ENCODE measurements at places on chromosomes 16 and 17.

GRCh38 chr16:13611596-13611995, 308.4 kb upstream of the ERCC4 start:
- no peak for DNase-seq

GRCh38 chr17:79400989-79401703, 209.7 kb downstream of the RBFOX3 start:
- peak; percentile 90 for DNase-seq

GRCh38 chr17:68522266-68522665, 10.0 kb downstream of the PRKAR1A start:
- DNase-seq: no peak

DNA sequence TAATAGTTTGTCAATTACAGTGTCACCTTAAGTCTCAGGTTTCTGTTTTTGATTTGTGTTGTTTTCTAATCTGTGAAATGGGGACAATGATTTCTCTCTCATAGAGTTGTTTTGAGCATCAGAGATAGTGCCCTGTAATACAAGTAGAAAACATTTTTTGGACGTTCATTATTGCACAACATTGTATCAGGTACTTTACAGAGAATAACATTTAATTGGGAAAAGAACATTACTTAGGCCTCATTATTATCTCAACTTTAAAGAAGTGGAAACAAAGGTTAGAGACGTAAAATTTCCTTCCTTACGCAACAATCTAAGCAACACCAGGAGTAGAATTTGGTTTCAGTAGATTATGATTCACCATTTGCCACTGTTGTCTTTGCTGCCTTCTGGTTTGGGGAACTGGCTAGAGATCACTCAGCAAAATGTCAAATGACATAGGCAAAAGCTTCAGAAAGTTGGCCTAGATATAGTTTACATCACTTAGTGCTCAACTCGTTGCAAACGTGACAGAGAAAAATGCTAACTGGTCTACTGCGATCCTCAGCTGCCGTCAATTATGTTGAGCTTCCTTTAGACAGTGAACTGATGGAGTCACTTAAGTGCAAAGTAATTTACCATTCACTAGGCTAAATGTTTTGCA, 1026.8 kb downstream of the CDH11 start:
- no peak for DNase-seq

GRCh38 chr17:48571826-48572417, 6.2 kb downstream of the HOXB4 start:
- DNase-seq: no peak

- no peak for DNase-seq
These were observed 118.3 kb downstream of the BANP start for GRCh38 chr16:88069397-88070168.

- no peak for DNase-seq
These were observed 70.3 kb downstream of the NFATC3 start for GRCh38 chr16:68155425-68155824.

- DNase-seq: peak; percentile 24
These were observed 588 bp downstream of the METTL16 start for GRCh38 chr17:2511138-2511461.

- no peak for DNase-seq
These were observed 146.6 kb downstream of the USP22 start for GRCh38 chr17:20896153-20896649.

DNA sequence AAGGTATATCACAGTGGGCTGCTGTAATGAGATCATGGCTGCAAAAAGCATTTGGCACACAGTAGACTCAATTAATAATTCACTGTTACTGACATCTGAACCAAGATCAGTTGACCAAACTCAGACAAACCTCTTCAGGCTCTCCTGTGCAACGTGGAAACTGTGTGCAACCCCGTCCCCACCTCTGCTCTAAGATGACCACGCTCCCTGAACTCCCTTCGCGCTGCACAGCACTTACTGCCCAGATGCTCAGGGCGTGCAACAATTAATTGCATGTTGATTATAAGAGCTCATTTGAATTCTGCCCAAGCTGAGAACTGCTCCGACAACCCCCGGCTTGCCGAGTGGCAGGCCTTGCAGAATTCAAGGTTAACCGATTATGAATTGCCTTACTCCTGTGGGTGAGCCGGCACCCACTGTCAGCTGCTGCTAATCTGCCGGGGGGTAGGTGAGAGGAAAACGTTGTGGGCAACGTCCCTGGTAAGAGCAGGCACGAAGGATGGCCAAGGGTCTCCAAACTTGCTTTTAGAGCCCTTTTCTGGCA, 1.3 kb upstream of the GSG1L start:
- DNase-seq: no peak

- no peak for DNase-seq
These were observed 419.1 kb downstream of the NPIPA8 start for GRCh38 chr16:17917316-17918019.

DNA sequence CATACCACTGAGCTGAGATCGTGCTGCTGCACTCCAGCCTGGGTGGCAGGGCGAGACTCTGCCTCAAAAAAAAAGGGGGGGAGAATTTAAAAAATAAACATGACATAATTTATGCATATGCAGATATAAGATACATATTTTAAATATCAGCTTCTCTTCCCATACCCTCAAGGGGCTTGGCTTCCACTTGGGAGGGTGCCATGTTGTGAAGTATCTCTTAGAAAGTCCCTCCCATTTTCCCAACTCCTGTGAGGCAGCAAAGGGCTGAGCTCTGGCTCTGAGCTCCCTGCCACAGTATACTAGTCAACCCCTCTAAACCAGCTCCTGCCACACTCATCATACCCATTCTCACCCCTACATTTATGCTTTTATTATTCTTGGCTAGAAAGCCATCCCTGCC, 39.4 kb downstream of the MYH11 start:
- no peak for DNase-seq

DNA sequence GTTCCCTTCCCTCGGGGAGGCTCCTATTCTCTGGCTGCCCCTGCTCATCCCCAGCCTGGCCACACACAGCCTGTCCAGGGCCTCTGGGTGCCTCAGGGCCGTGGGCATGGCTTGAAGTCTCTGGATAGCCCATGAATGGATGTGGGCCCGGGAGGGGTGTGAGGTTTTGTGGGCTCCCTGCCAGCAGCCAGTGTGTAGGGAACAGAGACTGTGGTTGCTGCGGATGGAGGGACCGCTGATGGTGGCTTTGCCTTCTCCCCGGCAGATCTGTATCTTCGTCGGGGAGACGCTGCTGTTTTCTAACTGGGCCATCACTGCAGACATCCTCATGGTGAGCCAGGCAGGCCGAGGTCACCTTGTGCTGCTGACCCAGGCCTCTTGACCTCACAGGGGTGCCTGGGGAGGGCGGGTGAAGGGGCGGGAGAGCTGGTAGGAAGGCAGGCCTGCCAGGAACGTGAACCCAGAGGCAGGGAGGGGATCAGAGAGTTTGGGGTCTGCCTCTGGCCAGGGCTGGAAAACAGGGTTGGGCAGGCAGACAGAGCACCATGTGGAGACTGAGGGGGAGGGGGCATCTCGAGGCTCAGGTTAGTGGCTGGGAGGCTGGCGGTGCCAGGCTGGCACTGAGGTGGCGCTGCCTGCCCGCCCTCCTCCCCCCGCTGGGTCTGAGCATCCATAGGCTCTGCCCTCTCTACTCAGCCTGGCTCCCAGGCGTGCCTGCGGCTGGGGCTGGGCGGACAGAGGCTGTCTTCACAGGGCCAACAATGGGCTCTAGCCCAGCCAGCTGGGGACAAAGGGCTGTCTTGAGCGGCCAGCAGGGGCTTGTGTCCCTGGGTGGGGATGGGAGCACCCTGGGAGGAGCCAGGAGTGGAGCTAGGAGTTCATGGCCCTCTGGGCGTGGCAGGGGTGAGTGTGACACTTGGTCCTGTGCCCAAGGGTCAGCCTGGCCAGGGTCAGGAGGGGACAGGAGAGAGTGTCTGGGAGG, 21.4 kb downstream of the MYBBP1A start:
- no peak for DNase-seq

GRCh38 chr16:79001156-79001967, 599.2 kb downstream of the MAF start:
- no peak for DNase-seq

- no peak for DNase-seq
These were observed 46.2 kb downstream of the HSD17B2 start for GRCh38 chr16:82081264-82081663.

- DNase-seq: no peak
These were observed 931.4 kb upstream of the CDH8 start for GRCh38 chr16:62967611-62968010.

- DNase-seq: peak; percentile 68
These were observed 879 bp downstream of the SOCS1 start for GRCh38 chr16:11254913-11255736.

DNA sequence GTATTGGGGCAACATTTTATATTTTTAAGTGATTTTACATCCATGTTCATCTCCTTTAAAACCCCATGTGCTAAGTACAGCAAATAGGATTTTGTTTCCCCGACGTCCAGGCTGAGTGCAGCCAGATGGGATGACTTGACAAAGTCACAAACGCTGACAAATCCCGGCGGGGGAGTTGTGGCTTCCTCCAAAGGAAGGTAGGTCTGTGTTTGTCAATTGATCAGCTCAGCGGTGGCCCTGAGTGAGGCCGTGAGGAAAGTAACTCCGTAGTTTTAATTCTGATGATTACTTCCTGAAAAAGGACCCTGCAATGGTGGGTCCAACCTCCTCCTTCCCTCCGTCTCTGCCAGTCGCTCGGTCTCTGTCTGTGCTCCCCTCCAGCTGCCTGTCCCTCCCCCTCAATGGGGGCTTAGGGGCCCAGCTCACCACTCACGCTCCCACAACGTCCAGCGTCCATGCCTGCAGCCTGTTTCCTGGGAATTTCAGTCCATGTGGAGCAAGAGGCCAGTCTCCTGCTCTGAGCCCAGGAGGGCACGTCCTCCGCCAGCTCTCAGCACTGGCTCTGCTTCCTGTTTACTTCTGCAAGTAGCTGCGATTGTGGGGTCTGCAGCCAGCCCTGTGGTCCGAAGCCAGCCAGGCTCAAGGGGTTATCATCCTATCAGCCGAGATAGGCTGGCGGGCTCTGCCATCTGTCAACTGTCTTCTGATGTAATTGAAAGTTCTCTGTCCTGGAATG, 209.4 kb upstream of the FOXF1 start:
- DNase-seq: peak; percentile 52

DNA sequence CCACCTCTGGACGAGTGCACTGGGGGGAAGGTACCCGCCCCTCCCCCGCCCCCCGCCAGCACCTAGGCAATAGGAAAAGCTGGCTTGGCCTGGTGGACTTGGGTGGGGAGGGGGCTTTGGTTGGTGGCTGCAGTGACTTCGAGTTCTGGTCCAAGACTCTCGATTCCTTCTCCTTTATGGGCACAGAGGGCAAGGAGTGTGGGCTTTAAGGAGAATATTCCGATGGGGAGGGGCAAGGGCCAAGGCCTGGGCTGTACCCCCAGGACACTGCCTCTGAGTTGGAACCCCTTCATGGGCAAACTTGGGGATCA, 409 bp downstream of the ACSF2 start:
- no peak for DNase-seq

DNA sequence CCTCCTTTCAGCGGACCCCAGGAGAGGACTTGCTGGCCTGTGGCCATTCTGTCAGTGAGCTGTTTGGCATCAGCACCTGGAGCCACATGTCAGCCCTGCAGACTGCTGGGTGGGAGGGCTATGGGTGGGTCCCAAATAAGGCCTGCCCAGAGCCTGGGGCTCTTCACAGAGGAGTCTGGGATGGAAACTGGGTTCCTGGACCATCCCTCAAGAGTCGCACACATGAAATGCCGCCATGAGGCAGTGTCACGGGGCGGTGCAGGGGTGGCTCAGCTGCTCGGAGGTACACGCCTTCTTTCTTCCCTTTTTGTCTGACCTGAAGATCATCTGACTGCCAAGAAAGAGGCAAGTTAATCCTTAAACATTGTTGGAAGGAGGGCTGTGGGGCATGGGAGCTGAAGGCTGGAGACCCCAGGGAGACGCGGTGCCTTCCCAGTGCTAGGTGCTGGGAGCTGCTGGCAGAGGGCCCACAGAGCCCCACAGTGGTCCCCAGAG, 14.8 kb downstream of the MPRIP start:
- no peak for DNase-seq

GRCh38 chr16:27867122-27868110, 196.1 kb downstream of the GSG1L start:
- peak; percentile 88 for DNase-seq

GRCh38 chr16:26857371-26857770, 209.4 kb upstream of the C16orf82 start:
- no peak for DNase-seq

DNA sequence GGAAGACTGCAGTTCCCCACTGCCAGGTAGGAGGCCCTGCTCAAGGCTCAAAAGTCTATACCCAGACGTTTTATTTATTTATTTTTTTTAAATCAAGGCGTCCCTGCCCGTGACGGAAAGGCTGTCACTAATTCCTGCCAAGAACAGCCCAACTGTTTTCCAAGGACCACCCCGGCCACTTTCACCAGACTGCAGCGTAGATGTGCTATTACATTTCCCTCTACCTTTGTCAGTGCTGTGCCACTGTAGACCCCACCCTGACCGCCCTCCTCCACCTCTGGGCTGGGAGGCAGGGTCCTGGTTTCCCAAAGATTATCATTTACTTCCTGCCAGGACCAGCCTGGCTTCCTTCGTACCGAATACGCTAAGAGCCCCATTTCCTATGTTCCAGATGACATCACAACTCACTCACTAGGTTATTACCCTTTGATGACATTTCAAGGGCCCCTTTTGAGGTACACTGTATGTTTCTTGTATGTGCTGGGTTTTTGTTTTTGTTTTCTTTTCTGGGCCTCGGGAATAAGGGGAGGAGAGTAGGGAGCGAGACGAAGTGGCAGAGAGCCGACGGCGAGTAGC, 6.3 kb upstream of the RNF227 start:
- DNase-seq: no peak

- no peak for DNase-seq
These were observed 10.3 kb upstream of the NFAT5 start for GRCh38 chr16:69555437-69555836.

DNA sequence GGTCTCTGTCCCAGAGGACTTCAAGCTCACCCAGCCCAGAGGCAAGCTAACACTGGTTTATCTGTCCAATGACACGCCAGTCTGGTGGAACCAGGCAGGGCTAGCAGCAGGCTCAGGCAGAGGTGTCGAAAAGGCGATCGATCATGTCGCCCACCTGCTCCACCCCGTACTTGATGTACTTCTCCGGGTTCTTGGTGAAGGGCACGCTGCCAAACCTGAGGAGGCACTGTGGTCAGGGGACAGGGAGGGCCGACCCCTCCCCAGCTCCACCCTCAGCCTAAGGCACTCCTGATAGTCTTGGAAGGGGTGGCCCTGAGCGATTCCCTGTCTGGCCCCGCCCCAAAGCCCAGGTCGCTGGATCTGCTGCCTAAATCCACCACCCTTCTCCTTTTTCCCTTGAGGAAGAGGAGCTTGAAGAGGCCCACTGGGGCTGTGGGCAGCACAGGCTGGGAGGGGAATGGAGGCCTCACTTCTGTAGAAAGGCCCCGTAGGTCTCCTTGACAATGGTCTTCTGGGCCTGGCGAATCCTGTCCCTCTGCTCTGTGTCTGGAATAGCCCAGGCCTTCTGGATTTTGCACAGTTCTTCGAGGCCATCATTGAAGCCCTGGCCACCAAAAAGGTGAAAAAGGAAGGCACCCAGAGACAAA, 4.7 kb downstream of the ZACN start:
- DNase-seq: no peak

GRCh38 chr17:19010729-19011505, 6.4 kb upstream of the FAM83G start:
- DNase-seq: no peak

- DNase-seq: peak; percentile 67
These were observed at the start of gene ALOXE3 for GRCh38 chr17:8117980-8118768. Gene ALOXE3, minus strand, starts transcription at chr17:8118514. Its CDS starts 524 bp downstream, at chr17:8117990.

All from AG08396 (cell line).